ENCODE measurements at places on chromosomes 11 and 22.

DNA sequence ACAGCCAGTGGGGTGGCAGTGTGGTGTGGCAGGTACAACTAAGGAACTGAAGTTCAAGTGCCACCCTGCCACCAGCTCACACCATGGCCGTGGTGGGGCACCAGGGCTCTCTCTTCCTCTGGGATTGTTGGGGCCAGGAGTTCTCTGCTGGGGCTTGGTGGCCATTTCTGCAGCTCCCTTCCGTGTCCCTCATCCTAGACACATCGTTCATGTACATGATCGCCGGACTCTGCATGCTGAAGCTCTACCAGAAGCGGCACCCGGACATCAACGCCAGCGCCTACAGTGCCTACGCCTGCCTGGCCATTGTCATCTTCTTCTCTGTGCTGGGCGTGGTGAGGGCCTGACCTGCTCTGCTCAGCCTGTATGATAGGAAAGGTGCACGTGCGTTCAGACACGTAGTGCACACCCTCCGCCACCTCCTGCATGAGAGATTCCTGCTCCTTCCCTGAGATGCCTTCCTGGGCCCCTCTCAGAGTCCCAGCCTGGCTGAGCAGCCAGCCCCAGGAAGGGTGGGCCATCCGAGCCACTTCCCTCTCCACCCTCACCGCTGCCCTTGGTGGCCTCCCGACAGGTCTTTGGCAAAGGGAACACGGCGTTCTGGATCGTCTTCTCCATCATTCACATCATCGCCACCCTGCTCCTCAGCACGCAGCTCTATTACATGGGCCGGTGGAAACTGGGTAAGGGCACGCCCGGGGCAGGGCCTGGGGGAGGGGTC, 7.3 kb upstream of the TAGLN start:
- DNase-seq: no peak

DNA sequence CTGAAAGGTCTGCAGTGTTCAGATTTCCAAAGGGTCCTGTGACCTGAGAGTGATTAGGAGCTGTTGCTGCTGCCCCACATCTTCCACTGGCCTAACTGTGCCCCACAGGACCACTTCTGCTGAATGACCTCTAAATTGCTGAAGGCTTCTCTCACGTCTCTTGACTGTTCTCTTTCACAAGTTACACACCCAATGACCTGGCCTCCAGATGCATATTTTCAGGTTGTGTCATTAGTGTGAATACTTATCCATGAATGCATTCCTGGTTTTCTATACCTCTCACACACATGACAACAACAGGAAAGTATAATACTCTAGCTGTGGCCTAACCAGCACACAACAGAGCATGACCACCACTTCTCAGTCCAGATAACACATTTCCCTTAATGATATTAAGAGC, 15.4 kb downstream of the PRR14L start:
- DNase-seq: no peak

DNA sequence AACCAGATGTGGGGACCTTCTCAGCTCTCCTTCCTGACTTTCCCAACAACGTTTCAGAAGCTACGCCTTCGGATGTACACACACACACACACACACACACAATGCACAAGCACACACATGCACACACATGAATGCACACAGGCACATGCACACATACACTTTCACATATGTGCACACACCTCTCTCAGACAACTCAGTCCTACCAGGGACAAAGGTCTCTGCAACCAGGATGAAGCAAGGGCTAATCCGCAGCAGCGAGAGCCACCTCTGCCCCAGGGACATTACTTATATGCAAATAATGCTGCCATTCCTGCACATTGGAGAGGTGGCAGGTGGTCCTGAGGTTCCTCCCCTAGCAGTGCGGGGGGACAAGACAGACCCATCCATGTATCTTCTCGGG, 27.4 kb upstream of the LINC01488 start:
- no peak for DNase-seq

- no peak for DNase-seq
Measured at GRCh38 chr22:48277868-48278581, 1515.6 kb downstream of the TBC1D22A start.

DNA sequence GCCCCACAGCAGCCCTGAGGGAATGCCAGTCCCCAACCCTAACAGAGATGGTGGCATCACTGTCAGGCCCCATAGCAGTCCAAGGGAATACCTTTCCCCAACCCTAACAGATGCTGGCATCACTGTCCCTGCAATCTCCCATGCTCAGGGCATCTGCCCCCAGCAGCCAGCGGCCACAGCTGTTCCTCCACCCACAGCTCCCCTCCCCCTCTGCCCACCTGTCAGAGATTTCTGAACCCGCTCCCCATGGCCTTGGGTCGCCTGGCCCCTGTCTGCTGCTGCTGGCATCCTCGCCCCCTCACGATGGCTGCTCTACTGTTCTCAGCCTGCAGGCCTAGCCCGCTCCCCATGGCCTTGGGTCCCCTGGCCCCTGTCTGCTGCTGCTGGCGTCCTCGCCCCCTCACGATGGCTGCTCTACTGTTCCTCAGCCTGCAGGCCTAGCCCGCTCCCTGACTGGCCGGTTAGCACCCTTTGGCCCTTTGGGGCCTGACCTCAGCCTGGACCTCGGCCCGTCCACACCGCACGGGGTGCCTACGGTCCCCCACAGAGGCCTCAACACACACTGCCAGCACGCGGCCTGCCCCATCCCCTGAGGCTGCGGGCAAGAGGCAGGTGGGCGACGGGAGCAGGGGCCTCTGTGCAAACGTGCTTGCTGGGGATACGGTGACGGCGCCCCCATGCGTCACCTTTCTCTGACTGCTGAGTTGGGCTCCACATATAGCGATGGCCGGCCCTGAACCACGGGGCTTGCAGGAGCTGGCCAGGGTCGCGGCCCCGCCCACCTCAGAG, 20.7 kb downstream of the CHID1 start:
- no peak for DNase-seq

GRCh38 chr11:12292766-12293165, 84.6 kb upstream of the PARVA start:
- no peak for DNase-seq

DNA sequence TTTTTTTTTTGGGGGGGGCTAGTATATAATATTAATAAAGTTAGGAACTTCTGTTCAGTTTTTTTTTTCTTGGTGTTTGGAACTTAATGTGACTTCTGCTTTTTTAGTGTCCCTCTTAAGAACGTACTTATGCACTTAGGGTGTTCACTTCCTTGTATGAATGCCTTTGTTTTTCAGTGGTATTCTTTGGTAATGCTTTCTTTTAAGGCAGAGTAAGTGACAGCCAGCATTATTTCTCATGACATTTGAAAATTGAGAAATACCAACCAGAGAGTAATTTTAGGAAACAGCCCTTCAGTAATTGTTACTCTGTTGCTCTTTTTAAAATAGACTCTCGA, 2.4 kb downstream of the GRK3 start:
- DNase-seq: no peak

All from kidney epithelial cell (primary cell).